Osteocyte (in vitro differentiated cells): ENCODE measurements at places on chromosomes 11 and 22.
A peak's percentile ranks its signal among the peaks of the same experiment; 100 is the strongest.

GRCh38 chr11:20064961-20065405 is 95.3 kb downstream of the DBX1 start:
- peaks cover 13% of the 10 kb centered on the region for H3K4me1 ChIP-seq
- H3K4me3 ChIP-seq, result no peak overlapping the region
- H3K27ac ChIP-seq, result no peak overlapping the region
- no peak for DNase-seq
- H3K27me3 ChIP-seq, result no peaks in the 10 kb centered on the region

DNA sequence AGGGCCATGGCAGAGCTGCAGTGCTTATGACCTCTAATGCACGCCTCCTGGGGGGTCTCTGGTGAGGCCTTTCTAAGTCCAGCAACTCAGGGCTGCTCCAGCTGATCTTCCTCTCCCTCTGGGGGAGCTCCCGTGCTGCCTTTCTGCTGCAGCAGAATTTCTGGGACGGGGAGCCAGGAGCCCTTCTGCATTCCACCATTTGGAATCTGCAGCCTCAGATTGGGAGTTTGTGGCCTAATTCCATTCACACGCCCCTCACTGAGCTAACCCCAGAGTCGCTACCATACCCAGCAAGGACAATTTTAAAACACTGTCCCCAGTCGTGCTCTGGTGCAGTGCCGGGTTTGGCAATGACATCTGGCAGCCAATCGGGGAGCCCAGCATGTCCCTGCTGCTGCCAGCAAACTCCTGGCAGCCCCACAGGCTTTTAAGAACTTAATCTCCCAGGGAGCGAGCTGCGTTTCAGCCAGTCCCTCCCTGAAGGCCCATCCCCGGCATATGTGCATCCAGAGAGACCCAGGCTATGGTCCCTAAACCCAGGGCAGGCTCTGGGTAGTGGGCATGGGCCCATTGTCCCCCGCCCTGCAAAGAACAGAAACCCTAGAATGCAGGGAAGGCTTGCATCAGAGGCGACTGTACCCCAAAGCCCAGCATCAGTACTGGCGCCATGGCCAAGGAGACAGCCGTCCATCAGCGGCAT is 4.7 kb downstream of the SHANK2 start:
- no peak overlapping the region for H3K4me3 ChIP-seq
- no peak overlapping the region for H3K27ac ChIP-seq
- peaks cover 37% of the 10 kb centered on the region for H3K27me3 ChIP-seq
- no peak for DNase-seq

DNA sequence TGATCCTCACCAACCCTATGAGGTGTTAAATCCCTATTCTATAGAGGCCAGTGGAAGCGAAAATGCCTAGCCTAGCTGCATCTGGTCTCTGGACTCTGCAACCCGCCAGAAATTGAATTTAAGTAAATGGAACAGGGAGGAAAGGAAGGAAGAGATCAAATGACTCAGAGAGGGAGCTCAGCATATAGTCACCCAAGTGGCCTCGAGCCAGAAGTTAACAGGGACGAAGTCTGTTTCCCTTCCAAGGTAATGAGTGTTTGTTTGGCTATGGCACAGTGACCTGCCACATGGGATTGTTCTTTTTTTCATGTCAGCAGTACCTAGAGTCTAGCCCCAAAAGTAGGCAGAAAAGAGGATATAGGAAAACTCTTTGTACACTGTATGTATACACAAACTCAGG is 66.3 kb downstream of the PAK1 start:
- no peaks in the 10 kb centered on the region for H3K36me3 ChIP-seq
- DNase-seq, result no peak
- H3K27me3 ChIP-seq, result no peaks in the 10 kb centered on the region
- no peak overlapping the region for H3K27ac ChIP-seq

DNA sequence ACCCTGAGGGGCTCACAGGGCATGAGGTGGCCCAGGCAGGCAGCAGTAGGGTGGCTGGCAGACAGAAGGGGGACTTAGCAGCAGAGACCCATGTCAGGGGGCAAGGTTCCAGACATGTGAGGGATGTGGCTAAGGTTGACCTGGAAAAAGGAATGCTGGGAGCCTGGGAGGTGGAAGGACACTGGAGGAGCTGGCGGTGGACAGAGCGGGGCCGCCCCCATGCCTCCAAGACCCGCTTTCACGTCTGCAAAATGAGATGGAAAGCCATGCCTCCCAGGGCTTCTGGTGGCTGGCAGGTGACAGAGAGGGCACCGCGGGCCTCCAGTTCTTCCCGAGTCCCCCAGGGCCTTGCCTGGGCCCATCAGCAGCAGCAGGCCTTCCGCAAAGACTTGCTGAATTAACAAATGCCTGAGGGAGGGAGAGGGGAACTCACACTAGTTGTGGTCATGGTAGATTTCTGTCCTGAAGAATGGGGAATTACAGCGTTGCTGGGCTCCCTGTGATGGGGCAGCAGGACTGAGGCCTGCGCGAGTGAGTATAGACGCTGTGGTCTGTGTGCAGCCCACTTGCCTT is 23.1 kb upstream of the SOX10 start:
- H3K4me3 ChIP-seq, result no peak overlapping the region
- DNase-seq, result no peak
- no peaks in the 10 kb centered on the region for H3K4me1 ChIP-seq
- no peaks in the 10 kb centered on the region for H3K36me3 ChIP-seq

- DNase-seq, result no peak
- no peaks in the 10 kb centered on the region for H3K36me3 ChIP-seq
- H3K4me1 ChIP-seq, result no peaks in the 10 kb centered on the region
- H3K27ac ChIP-seq, result no peak overlapping the region
These were observed 207.7 kb downstream of the KCNA4 start for GRCh38 chr11:29809121-29809520.

GRCh38 chr11:116124922-116125714 is 620.9 kb upstream of the CADM1 start:
- DNase-seq, result peak; percentile 75
- H3K4me1 ChIP-seq, result no peaks in the 10 kb centered on the region
- peaks cover 2% of the 10 kb centered on the region for H3K27me3 ChIP-seq
- H3K4me3 ChIP-seq, result no peak overlapping the region
- no peaks in the 10 kb centered on the region for H3K36me3 ChIP-seq
- H3K27ac ChIP-seq, result no peak overlapping the region

- no peaks in the 10 kb centered on the region for H3K36me3 ChIP-seq
- no peak overlapping the region for H3K4me3 ChIP-seq
- no peaks in the 10 kb centered on the region for H3K4me1 ChIP-seq
- no peaks in the 10 kb centered on the region for H3K27me3 ChIP-seq
- no peak for DNase-seq
- H3K27ac ChIP-seq, result no peak overlapping the region
These were observed 382.5 kb downstream of the NXPE2 start for GRCh38 chr11:115060840-115061239.

DNA sequence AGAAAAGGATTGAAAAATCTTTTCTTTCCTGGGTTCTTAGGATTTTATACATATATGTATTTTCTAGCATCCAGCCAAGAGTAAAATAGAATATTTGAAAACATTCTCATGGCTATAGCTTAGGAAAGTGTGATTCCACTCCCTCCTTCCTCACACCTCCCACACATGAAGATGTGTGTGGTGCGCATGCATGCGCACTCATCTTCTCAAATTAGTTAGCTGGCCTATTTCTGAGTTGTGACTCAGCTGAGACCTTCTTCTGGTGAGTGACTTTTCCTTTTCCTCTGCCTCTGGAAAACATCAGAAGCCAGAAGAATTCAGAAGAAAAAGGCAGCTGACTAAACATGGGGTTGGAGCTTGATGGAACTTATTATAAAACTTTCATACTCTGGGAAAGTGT is 149.8 kb downstream of the OR4C45 start:
- no peak overlapping the region for H3K4me3 ChIP-seq
- no peaks in the 10 kb centered on the region for H3K27me3 ChIP-seq
- no peaks in the 10 kb centered on the region for H3K36me3 ChIP-seq
- no peak overlapping the region for H3K27ac ChIP-seq

- peaks cover 2% of the 10 kb centered on the region for H3K36me3 ChIP-seq
- no peaks in the 10 kb centered on the region for H3K27me3 ChIP-seq
These were observed 36.0 kb downstream of the BUD13 start for GRCh38 chr11:116736763-116737162.

- H3K27ac ChIP-seq, result no peak overlapping the region
- DNase-seq, result no peak
- H3K36me3 ChIP-seq, result peaks cover 33% of the 10 kb centered on the region
- H3K4me3 ChIP-seq, result no peak overlapping the region
These were observed 63.9 kb downstream of the JAM3 start for GRCh38 chr11:134132808-134133207.

DNA sequence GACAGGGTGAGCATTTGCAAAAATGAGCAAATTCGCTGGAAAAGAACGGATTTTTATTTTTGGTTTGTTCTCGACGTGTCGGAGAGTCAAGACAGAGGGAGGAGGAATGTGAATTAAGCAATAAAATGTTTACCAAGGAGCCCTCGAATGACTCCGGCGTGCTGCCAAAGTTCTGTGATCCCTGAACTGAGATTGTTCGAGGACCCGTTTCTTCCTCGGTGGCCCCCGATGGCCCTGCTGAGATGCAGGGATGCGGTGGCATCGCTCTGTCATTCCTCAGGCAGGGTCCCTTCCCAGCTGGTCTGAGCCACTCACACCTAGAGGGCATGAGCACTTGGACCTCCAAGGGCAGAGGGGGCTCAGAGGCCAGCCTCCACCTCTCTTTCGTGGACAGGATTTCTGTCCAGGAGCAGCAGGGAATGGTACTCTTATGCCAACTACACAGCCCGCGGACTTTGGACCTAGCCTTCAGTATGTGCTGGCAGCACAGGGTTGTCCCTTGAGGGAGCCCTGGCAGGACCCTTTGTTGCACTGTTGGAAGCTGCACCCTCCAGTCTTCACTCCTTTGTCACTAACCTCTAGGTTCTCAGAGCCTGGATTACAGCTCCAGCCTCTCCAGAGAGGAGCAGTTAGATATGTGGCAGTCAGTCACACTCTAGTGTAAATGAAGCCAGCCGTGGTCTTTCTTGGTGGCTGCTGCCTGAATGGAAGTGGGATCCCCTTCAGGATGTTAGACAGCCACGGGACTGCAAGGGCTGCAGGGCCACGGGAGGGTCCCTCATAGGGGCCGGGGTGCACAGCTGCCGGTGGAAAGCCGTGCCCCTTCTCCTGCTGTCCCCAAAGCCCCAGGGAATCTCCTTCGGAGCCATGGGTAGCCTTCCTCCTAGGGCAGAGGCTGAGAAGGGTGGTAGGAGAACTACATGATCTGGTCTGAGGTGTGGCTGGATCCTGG is 109.4 kb upstream of the ANO1 start:
- H3K4me1 ChIP-seq, result peaks cover 2% of the 10 kb centered on the region
- H3K4me3 ChIP-seq, result no peak overlapping the region
- H3K27ac ChIP-seq, result no peak overlapping the region
- no peaks in the 10 kb centered on the region for H3K36me3 ChIP-seq

DNA sequence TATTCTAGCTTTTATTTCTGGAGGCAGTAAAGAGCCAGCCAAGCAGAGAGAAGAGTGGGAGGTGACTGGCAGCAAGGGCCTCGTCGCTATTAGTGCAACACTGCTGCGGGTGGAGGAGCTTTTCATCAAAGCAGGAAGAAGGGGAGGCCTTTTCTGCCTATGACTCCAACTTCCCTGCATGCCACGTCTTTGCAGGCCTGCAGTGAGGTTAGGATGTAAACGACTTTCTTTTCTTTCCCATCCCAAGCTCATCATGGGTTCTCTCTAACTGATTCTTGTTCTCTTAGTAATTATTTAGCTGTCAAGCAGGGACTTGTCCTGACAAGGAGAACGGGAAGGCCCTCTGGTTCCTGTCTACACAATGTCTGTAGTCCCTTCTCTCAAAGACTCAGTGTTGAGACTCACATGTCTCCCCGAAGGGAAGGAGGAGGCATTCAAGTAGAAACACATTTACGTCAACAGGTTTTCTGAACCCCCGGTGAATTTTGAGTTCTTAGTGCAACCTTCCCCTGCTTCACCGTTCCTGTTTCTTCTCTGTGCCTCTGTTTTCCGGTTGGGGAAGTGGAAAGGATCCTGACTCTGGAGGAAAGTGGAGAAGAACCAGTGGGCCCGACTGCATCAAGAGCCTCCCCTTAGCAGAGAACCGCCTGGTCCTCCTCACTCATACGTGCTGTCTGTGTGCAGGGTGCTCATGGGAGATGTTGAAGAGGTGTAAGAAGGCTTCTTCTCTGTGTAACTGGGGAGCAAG is 56.9 kb downstream of the PACS1 start:
- peak overlapping the region; percentile 39 for H3K4me3 ChIP-seq
- no peak for DNase-seq
- H3K27ac ChIP-seq, result peak overlapping the region; percentile 86
- no peaks in the 10 kb centered on the region for H3K27me3 ChIP-seq

DNA sequence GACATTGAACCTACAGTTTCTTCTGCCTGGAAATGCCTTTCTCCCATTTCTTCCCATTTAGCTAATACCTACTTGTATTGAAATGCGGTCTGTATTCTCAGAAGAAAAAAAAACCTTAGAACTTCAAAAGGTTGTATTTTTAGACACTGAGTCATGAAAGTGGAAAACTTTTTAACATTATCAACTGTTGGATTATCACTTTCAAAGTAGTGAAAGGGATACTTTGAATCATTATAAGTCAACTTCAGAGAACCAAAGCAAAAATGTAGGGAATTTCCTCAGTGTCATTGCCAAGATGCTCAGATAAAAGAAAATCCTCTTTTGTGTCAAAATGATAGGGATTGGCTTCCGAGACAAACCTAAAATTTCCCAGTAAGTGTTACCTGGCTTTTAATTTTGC is 6.6 kb downstream of the HOATZ start:
- no peaks in the 10 kb centered on the region for H3K36me3 ChIP-seq
- H3K4me1 ChIP-seq, result no peaks in the 10 kb centered on the region
- H3K27me3 ChIP-seq, result no peaks in the 10 kb centered on the region
- H3K4me3 ChIP-seq, result no peak overlapping the region
- no peak overlapping the region for H3K27ac ChIP-seq
- DNase-seq, result no peak

- no peak overlapping the region for H3K4me3 ChIP-seq
- H3K27ac ChIP-seq, result no peak overlapping the region
These were observed 5.2 kb downstream of the SMTNL1 start for GRCh38 chr11:57542582-57542981.

GRCh38 chr11:61297341-61297740 is 2.2 kb upstream of the VWCE start:
- no peak for DNase-seq
- H3K27me3 ChIP-seq, result no peaks in the 10 kb centered on the region
- peak overlapping the region; percentile 30 for H3K4me3 ChIP-seq
- peaks cover 32% of the 10 kb centered on the region for H3K36me3 ChIP-seq
- H3K4me1 ChIP-seq, result peaks cover 47% of the 10 kb centered on the region
- H3K27ac ChIP-seq, result peak overlapping the region; percentile 87
